Activated CD4-positive, alpha-beta memory T cell treated with anti-CD3 and anti-CD28 coated beads, Interleukin-2, amount 10 ng/mL, durations not matched to agents 7 days and 5 days (primary cell): ENCODE measurements at places on chromosomes 4 and X. TPM values are rescaled to one million over a fixed set of nuclear protein-coding genes. Genes with fewer than 3 reads are reported as not detected.

GRCh38 chr4:10694151-10694827 is 9.7 kb upstream of the CLNK start:
- no peak for DNase-seq

GRCh38 chrX:17590892-17591740 is 146.2 kb upstream of the SCML1 start:
- DNase-seq = peak; percentile 38

The NUDT10 gene
- 0.20 TPM for total RNA-seq

The PCDH19 gene
- not detected for total RNA-seq

GRCh38 chrX:49977319-49978090 is 55.1 kb downstream of the CLCN5 start:
- no peak for DNase-seq

DNA sequence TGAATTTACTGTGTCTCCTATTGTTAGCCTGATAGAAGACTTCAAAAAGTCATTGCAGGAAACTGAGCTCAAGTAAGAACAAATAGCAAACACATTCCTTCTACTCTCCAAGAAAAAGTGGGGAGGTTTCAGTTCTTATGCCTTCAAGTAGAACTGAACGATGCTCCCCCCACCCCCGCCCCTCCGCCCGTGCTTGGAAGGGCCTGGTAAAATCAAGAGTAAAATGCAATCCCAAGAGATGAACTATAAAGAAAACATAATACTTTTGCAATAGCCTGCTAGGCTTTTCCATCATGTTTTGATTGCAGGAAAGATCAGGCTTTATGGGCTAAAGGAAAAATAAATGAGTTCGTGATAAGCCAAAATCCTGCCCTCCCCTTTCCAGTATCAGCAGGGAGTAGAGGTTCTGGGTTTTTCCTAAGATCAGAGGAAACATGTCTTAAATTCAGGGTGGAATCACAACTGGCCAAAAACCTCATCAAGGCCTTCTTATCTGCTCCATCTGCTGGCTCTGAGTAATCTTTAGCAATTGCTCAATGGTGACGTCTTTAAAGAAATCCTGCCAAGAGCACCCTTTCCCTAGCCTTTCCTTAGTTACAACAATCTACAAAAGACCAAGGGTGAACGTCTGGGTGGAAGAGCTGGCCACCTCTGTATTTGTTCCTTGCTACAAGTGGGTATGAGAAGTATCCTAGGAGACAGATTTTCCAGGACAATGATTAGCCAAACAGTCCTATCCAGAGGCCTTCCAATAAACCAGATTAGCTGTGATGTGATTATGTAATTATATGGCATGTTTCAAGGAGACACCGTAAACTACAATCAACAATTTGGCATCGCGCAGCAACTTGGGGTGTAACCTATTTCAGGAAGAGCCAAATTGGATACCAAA is 66.3 kb upstream of the FAM9C start:
- no peak for DNase-seq
